A673 (cell line): ENCODE measurements at places on chromosomes 16 and 17. TPM values are rescaled to one million over a fixed set of nuclear protein-coding genes. Genes with fewer than 3 reads are reported as not detected.

DNA sequence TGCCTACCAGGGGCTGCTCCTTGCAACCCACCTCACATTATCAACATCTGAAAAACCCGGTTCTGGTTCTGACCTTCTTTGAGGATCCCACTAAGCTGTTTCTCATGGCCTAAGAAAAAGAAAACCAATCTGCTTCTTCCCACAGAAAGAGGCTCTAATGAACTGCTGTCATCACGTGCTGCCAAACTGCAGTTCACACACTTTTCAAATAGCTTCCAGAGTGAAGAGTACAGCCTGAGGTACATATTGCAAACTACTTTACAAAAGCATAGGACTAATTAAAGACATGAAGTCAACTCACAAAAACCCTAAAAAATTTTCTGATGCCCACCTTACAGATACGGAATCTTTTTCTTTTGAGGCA lies 36.7 kb downstream of the SMG6 start:
- DNase-seq: no peak

GRCh38 chr17:37527249-37527851 lies 37.7 kb downstream of the DUSP14 start:
- peak; percentile 39 for DNase-seq

- DNase-seq: no peak
Measured at GRCh38 chr17:50829332-50829731, 6.1 kb upstream of the WFIKKN2 start.

DNA sequence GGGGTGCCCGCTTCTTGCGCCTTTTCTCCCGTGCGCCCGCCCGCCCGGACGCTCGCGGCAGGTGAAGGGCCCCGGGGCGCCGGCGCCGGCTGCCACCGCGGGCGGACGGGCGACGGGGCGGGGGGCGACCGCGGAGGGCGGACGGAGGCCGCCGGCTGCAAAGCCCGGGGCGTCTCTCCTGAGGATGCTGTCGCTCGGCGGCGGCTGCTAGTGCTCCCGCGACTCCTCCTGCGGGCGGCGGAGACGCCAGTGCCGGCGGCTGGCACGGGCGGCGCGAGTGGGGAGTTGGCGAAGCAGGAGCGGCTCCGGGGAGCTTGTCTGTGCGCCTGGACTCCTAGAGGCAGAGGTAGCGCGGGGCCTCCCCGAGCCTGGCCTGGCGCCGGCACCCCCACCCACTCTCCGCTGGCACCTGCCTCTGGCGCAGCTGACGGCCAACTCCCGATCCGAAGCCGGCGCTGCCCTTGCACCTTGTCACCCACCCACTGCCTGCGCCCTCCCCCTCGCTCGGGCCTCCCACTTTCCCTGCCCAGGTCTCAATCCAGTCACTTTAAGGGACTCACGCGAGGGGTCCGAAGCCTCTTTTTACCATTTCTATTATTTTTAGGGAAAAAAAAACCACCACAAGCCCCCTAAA lies at the start of gene FAM20A:
Gene FAM20A, minus strand, starts transcription at position 437 of the 634 bp plus-strand sequence. CDS start 701 bp downstream, outside the sequence.
- peak; percentile 18 for DNase-seq

DNA sequence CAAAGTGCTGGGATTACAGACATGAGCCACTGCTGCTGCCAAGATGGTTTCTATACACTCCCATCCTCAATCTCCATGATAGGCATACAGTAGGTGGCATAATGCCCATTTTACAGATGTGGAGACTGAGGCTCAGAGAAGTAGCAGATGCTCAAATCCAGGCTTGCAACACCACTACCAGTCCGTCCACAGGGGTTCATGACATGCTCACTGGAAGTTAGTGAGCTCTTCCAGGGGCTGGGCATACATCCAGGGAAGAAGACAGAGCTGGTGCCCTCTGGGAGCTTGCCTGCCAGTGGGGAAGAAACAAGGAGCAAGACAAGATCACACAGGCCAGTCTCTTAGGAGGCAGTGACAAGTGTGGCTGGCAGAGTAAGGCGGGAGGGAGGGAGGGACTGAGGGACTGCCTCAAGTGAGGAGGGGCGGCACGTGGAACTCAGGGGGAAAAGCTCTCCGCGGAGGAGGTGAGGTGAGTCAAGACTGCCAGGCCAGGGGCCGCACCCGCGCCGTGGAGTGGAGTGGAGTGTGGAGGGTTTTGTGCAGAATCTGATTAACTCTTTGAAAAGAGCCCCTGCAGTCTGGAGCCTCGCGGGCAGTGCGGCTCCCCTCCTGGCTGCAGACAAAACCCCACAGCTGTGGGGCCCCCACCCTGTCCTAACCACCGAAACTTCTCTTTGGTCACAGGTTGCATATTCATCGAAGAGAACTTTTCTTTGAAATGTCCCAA lies 27.9 kb downstream of the SREBF1 start:
- peak; percentile 55 for DNase-seq

- no peak for DNase-seq
Measured at GRCh38 chr17:65226227-65226626, 89.1 kb downstream of the RGS9 start.

DNA sequence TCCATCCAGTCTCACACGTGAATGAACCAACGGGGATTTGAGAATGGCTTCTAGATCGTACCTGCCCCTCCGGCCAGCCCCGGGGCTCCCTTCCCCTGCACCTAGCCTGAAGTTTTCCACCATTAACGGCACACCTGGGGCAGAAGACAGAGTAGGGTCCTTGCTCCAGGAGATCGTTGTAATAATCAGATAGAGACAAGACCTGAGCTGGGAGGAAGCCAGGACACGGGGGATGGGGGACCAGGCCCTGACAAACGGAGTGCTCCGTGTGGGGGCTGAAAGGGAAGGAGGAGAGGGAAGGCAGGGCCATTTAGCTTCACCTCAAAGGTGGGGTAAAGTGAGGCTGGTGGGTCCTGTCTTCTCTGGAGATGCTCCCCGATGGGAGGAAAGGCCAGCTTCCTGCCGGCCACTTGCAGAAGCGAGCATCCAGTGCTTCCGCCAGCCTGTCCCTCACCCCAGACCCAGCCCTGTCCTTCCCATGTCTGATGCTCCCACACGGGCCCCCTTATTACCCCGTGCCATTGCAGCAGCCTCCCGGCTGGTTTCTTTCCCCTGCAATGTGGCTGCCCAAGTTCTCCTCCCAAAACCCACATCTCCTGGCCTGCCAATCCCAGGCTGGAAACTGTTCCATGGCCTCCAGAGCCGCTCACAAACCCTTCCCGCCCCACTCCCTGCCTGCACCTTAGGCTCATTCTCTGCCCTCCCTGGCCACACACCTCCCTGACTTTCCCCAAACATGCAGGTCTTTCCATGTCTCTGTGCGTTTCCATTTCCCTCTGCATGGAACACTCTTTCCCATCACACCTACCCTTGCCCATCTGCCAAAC lies 79.3 kb downstream of the MRC2 start:
- DNase-seq: no peak

GRCh38 chr16:53913920-53914319 lies 210.0 kb downstream of the FTO start:
- no peak for DNase-seq

- DNase-seq: no peak
Measured at GRCh38 chr17:49976828-49977202, 7.8 kb downstream of the DLX4 start.

DNA sequence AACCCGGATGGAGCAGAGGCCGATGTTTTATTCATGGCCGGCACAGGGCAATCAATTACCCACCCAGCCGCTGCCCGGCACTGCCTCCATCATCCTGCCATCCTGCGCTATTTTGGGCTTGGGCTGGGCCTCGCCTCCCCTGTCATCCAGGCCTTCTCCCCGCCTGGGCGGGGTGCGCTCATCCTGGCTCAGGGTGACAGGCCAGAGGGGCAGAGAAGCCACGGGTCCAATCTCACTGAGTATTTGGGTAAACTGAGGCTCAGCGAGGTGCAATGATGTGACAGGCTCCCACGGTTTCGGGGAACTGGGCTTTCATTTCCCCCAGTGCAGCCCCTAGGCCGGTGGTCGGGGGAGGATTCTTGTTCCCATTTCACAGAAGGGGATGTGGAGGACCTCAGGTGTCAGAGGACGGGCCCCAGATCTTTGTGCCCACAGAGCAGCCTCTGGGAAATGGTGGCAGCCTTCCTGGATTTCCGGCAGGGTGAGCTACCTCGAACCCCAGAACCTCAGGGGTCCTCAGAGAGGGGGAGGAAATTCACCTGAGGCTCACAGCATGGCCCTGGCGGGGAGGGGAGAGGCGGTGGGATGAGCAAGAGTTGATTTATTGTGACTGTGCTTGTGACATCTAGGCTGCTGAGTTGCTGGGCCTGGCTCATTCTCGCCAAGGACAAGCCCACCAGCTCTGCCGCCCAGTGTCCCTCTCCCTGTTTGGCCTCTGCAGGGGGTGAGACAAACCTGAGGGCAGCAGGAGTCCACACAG lies 23.8 kb upstream of the KCNJ12 start:
- no peak for DNase-seq

DNA sequence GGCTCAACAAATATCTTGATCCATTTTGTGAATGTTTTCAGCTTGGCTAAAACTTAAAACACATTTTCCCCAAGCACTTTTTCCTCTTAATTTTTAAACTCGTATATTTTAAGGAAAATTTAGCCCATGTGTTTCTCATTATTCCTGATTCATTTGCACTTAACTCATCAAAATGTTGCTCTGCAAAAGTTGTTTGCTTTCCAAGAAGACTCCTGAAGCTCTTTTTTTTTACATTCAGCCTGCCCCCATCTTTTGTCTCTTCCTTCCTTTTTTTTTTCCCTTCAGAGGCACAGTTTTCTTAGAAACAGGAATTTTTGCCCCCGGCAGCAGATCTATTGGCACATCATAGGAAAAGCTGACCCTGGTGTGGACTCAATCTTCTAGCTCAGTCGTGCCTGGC lies 155.0 kb upstream of the SALL1 start:
- DNase-seq: no peak

GRCh38 chr17:27280527-27280926 lies 13.4 kb upstream of the WSB1 start:
- DNase-seq: no peak

GRCh38 chr17:80257716-80258213 lies 2.9 kb upstream of the RNF213 start:
- no peak for DNase-seq

DNA sequence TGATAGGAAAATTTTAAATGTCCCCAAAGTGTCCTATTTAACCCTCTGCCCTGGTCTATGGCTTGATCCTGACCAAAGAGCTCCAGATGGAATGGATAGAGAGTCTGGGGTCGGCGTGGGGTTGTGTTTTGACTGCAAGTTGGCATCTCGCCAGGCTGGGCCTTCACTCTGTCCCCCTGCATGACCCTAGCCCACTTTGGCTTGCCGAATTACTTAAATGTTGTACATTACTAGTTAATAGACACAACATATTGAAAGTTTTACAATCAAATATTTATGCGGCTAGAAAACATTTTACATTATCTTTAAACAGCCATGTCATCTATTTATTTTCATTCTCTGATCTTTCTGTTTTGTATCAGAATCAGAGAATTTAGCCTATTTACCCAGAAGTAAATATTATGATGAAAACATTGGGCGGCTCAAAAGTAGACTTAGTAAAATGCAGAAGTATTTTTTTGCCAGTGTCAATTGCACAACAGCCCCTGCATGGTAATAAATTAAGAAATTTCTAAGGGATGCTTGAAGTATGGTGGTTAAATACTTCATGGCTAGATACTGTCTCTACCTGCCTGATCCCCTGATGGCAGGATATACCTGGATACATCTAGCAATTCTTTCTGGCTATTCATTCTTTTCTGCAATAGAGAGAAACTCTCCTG lies 18.8 kb upstream of the MYOCD start:
- no peak for DNase-seq

DNA sequence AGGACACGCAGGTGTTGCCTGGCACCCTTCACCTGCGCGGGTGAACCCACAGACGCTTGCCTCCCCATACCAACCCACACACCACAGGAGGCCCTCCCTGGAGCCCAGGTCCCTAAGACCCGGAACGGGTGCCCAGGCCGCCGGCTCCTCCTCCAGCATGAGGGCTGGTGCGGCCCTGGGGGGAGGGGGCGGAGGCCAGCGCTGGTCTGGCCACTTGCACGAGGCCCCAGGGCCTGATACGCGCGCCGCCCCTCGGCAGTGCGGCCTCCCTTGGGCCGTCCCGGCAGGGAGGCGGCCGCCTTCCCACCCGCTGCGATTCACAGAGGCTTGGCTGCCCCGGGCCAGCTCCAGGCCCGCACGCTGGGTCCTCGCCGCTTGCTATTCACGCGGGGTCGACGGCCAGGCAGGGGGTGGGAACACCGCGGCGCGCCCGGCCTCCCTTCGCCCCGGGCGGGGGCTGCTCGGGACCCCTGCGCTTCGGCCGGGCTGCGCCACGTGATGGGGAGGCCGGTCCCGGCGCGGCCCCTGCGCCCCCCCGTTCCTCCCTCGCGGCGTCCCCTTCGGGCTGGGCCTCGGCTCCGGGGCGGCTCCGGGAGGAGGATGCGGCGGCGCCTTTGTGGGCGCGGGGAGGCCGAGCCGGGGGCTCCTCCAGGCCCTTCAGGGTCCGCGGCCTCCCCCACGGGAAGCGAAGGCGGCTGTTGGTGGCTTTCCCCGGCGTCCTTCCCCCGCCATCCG lies 685 bp downstream of the FASN start:
- DNase-seq: no peak

DNA sequence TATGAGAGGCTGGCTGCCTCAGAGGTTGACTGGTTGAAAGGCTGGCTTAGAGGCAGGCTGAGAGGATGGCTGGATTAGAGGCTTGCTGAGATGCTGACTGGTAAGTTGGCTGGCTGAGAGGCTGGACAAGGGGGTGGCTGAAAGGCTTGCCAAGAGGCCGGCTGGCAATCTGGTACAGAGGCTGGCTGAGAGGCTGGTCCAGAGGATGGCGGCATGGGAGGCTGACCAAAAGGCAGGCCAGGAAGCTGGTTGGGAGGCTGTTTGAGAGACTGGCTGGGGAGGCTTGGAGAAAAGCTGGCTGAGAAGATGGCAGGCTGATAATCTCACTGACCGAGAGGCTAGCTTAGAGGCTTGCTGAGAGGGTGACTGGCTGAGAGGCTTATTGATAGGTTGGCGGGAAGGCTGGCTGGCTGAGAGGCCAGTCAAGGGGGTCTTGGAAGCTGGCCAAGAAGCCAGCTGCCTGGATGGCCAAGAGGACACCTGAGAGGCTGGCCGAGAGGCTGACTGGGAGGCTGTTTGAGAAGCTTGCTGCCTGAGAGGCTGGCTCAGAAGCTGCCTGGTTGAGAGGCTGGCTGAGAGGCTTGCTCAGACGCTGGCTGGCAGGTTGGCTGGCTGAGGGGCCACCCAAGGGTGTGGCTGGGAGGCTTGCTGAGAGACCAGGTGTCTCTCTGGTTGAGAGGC lies 34.2 kb upstream of the ACSM2B start:
- DNase-seq: no peak

DNA sequence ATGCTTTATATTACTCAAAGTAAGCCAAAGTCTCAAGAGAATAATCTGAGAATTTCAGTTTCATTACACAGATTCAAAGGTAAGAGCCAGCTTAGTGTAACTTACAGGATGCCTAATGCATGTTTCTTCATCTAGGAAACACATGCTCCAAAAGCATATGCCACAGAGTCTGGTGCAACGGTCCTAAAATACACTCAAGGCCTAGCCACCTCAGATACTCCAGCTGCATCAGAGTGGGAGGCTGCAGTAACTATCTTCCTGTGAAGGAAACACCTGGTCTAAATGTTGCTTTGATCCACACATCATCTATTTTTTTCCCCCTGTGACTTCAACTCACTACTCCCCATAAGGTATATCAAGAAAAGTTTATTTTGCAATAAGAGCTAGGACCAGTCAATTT lies 51.6 kb upstream of the CORO6 start:
- no peak for DNase-seq

GRCh38 chr17:45127548-45128300 lies 4.6 kb downstream of the PLCD3 start:
- DNase-seq: no peak

Gene SEPHS2
- 54.2 and 55.2 TPM in 2 replicates for total RNA-seq

Gene PKD1
- 121 and 141 TPM in 2 replicates for total RNA-seq

Gene ICAM2
- total RNA-seq: 0.99 and 1.2 TPM in 2 replicates

Gene DHRS7C
- not detected in 2 replicates for total RNA-seq

Gene MAPK7
- 40.0 and 55.8 TPM in 2 replicates for total RNA-seq

Gene PPP1R1B
- total RNA-seq: 8.2 and 11.7 TPM in 2 replicates

Gene TP53TG3C
- total RNA-seq: not detected in 2 replicates

Gene KRT28
- not detected in 2 replicates for total RNA-seq
